Eye (tissue), 1 donor: ENCODE measurements at places on chromosomes 7 and 10.
A peak's percentile ranks its signal among the peaks of the same experiment; 100 is the strongest.

- peak; percentile 48 for DNase-seq
Measured at GRCh38 chr10:102633287-102633686, 11.0 kb upstream of the TRIM8 start.

- DNase-seq = peak; percentile 92
Measured at GRCh38 chr7:47991741-47992311, 12.4 kb upstream of the HUS1 start.

DNA sequence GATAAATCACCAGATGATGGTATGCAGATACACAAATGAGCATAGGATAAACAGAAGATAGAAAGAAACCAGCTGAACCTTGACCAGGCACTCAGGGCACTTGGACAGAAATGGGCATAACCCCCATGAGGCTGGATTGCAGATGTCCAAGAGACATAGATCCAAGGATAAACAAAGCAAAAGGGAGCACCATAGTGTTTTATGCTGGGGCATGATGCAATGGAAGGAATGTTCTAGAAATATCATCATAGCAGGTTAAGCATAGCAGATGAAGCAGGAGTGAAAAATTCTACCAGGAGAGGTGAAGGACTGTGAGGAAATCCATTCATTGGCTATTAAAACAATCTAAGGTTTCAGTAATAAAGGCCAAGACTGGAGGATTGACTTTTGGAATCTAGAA, 70.5 kb upstream of the TES start:
- DNase-seq = no peak

DNA sequence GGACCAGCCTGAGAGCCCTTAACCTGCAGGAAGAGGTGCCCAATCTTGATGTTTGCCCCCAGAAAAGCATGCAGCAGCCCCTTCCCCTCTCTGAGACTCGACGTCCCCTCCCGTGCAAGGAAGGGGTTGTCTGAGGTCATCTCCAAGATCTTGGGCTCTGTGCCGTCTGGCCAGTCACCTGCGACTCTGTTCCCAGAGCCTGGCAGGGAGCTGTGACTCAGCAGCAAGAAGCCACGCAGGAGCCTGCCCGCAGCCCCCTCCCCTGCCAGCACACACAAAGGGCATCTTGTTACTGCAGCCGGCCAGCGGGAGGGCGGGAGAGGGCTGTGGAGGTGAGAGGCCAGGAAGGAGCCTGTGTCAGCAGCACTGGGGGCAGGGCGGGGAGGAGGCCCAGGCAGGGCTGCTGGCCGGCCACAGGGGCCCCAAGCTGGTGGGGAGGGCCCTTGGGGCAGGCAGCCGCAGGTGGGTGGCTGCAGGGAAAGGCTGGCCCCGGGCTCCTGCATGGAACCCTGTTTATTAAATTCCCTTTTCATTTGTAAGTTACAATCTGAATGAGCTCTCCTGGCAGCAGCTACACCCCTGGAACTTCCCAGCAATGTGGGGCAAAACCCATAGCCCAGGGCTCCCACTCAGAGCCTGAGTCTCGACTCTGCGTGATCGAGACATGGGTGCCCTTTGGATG, 103.7 kb upstream of the ZMIZ1 start:
- DNase-seq = peak; percentile 86

DNA sequence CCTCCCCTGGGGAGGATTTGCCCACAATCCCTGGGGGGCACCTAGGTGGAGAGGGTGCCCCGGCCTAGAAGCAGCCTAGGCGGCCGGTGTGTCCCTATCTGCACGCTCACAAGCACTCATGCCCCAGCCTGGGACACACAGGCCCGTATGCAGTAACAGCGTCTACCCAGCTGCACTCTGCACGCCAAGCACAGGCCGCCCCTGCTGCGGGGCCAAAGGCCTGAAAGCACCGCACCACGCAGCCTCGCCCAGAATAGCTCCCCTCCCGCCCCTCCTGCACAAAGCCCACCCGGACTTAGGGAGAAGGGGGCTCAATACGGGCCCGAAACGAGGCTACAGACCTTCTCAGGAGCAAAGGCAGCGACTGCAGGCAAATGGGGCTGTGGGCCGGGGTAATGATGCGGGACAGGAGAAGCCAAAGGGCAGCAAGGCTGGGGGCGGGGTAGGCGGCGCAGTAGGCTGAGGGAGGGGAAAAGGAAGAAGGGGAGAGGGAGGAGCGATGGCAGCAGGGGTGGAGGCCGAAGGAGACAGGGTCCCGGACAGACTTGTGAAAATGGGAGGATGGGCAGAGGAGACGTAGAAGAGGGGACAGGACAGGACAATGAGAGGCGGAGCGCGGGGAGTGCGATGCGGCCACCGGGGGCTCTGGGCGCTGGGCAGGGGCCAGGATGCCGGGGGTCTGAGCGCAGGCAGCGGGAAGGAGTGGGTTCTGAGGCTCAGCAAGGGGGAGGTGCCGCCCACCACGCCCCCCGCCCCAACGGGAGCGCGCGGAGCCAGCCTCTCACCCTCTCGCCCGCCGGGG, 544 bp downstream of the GPRIN2 start:
- DNase-seq = peak; percentile 88

DNA sequence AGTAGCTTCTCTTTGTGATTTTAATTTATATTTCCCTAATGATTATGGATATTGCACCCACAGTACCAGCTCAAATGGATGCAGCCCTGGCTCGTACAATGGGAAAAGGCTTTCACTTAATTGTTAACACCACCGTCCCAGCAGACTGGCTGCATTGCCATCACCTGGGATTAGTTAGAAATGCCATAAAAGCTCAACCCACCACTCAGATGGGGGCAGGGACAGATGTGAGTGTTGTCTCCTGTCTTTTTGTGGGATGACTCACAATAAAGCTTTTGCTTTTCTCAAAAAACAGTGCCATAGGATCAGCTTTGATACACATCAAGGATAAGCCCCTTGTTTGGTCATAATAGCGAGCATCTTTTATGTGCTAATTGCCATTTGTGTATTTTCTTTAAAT, 729.1 kb downstream of the TNS3 start:
- no peak for DNase-seq

DNA sequence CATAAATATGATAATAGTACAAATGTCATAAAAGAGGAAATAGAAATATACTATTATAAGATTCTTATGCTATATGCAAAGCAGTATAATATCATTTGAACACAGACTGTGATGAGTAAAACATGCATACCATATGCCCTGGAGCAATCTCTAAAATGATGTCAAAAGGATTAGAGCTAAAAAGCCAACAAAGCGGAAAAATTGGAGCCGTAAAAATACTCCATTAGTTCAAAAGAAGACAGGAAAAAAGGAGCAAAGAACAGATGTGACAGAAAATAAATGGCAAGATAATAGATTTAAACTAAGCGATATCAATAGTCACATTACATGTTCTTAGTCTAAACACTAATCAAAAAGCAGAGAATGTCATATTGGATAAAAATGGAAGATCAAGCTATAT, 191.0 kb upstream of the PLPP4 start:
- DNase-seq = peak; percentile 90

DNA sequence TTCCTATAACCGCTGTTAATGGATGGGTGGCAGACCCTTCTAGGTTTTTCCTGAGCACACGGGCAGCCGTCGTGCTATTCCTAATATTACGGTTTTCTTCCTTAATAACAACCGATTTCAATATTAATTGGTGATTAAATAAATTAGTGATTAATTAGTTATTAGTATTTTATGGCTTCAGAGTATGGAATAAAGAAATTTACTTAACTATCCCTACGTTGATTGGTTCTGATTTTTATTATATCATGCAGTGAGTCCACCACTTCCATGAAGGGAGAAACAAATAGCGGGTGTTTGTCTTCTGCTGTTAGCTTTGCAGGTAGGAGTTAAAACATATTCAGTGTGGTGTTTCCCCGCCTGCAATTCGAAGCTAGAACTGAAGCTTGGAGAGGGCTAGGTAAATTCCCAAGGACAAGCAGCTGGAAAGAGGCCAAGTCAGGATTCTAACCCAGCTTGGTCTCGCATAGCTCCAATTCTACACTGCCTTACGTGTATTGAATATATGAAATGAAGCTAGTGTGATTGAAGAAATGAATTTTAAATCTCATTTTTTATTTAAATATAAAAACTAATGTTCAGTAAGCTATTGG, 928 bp upstream of the CSTF2T start:
- DNase-seq = peak; percentile 76

DNA sequence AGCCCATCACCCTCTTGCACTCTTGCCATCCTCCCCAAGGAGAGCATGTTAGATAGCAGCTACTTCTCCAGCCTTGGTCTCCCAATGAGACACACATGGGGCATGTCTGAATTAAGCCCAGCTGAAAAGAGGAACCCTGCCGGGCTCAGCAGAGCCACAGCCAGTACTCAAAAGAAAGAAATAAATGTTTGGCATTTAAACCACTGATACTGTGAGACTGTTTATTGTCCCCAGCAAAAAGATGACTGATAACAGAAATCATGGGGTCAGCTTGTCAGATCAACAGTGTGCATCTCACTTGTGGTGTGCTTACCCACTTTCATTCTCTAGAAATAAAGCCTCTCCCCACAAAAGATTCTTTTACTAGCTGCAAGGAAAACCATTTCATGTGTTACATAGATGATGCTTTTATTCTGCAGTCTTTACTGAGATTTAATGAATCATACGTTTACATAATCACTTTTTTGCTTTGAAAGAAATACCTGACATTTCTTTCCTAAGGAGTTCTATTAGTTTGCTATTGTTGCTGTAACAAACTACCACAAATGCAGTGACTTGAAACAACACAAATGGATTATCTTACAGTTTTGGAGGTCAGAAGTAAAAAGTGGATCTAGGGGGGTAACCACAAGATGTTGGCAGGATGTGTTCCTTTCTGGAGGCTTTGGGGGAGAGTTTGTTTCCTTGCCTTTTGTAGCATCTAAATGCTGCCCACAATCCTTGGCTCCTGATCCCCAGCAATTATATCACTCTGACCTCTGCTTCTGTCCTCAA, 20.9 kb downstream of the ANKRD7 start:
- no peak for DNase-seq

- no peak for DNase-seq
Measured at GRCh38 chr10:117471344-117471874, 71.1 kb upstream of the EMX2 start.

DNA sequence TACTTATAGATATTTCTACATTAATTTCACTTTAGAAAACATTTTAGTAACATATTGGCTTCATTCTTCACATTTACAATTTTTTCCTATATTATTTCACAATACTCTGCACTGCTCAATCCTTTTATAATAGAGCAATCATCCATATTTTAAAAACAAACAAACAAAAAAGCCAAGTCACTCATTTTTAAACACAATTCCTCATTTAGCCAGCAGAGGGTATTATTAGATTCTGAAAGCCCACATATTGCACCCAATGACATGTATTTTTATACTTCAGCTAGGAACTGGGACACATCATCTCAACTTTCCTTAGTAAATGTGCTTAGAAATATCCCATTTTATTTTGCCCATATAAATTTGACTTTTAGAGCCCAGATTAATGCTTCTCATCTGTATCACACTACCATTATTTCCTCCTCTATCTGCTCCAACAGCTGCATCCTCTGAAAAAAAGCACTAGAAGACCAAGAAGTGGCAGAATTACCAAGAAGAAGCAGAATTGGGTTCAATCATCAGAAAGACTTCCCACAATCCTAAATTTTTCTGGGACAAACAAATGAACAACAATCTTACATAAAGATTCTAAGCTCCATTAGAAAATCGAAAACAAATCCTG, 29.5 kb downstream of the CTNNA3 start:
- peak; percentile 61 for DNase-seq
